ENCODE measurements at places on chromosomes 3 and 15.

DNA sequence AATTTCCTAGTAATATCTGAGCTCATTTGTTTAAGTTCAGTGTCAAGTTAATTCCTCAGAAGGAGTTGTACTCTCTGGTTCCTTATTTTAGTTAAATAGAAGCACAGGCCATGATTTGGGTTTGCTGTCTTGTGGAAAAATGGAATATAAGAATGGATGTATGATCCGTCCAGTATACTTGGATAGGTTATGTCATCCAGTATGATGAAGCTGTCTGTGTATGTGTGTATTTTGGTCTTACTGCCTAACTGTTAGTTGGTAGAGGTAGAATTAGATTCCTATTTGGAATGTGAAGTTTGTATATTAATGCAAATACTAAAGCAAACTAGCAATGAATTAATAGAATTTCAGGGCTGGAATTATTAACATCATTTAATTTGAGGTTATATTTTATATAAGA, 7.9 kb downstream of the KBTBD8 start:
- no peak for DNase-seq

- DNase-seq: no peak
Measured at GRCh38 chr3:132253262-132253878, 63.8 kb upstream of the ACP3 start.

- no peak for DNase-seq
Measured at GRCh38 chr15:74405823-74406222, 27.9 kb downstream of the SEMA7A start.

DNA sequence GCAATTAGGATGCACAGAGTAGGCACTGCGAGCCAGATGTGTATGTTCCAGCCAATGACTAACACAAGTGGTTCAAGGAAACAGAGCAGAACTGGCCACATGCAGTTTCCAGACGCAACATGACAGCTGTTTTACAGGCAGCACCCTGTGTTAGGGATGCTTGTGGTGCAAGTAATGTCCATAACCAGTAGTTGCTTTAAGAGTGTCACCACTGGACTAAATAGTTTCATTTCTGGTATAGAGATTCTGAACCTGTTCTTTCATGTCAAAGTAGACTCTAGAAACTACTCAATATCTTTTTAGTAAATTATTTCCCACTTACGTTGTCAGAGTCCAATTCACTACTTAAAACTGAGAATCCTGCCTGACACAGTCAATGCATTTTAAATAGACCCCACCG, 14.5 kb upstream of the LPP start:
- no peak for DNase-seq

- DNase-seq: no peak
Measured at GRCh38 chr3:128787256-128788253, 61.6 kb downstream of the RAB7A start.
